ENCODE measurements at places on chromosomes 2 and 18.

DNA sequence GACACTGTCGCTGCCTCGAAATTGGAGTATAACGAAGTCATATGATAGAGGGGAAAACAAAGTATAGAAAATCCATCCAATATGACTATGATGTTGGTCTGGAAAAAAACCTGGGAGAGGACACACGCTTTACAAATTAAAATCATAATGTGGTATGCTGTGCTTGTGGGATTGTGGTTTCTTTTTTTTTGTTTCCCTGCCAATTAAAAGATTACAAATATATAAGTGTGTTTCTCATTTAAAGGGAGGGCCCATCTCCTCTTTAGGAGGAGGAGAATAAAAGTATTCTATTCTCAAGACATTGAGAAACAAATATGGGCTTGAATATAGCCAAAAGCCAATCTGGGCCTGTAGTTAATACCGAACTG is 86.6 kb downstream of the EPHA4 start:
- DNase-seq = no peak

DNA sequence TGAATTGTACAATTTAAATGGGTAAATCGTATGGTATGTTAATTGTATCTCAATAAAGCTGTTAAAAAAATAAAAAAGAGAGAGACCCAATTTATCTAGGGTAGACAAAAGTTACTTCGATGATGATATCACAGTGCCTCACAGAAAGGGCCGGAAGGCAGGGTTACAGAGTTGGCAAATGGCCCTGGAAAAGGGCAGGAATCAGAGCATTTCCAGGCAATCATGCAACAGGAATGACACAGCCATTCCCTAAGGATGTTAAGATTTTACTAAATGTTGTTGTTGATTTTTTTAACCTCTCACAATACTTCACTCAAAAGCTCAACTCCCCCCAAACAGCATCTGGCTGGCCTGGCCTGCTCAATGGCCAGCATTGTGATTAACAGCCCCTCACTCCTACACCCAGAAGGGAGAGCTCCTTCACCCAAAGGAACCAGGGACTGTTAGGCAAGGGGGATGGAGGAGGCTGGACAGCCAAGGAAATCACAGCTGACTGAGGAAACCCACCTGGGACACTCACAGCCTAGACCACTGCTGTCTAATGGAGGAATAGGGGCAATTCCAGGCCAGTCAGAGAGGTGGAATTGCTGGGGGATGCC is 7.7 kb upstream of the SP100 start:
- no peak for DNase-seq

DNA sequence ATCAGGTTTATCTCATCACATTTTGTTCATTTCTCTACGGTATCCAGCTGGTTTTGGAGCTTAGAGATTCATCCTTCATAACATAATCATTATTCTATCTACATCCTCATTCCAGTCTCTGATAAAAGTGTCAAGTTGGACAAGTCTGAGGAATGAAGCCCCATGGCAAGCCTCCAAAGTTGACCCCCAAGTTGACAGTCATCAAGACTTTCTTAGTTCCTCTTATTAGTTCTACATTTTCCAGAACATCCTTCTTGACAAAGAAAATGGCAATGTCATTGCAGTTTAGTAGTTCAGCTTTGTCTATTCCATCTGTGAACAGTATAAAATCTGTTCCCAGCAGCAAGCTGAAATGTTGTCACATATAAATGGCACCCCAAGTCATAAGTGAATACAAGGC is 4.5 kb upstream of the TMSB10 start:
- no peak for DNase-seq

DNA sequence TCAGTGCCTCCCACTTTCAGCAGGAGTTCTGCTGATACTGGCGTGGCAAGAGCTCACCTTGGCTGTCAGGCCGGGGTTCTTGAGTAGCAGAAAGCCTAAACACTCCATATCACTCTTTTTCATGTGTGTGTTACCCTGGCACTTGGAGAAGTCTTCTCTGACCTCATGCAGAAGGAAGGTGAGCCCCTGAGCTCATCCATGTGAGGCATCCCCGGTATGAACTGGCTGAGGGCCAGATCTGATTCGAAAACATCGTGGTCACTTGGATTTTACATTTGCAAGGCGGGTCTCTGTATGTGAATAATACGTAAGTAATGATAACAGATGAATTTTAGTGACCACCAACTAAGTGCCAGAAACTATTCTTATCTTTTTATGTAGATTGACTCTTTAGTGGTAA is 93.6 kb downstream of the RAPGEF4 start:
- DNase-seq = no peak

- DNase-seq = no peak
These were observed 14.7 kb upstream of the METAP1D start for GRCh38 chr2:171985076-171985475.

GRCh38 chr2:203934041-203934492 is 2.5 kb upstream of the ICOS start:
- no peak for DNase-seq

- DNase-seq = peak; percentile 67
These were observed 12.8 kb downstream of the ASIC4 start for GRCh38 chr2:219527076-219527394.

GRCh38 chr2:85168942-85169341 is 35.8 kb downstream of the TCF7L1 start:
- no peak for DNase-seq

GRCh38 chr2:8422450-8422800 is 259.4 kb upstream of the ID2 start:
- no peak for DNase-seq

GRCh38 chr2:37318401-37318800 is 6.2 kb downstream of the PRKD3 start:
- DNase-seq = no peak

GRCh38 chr18:50401888-50402287 is 27.0 kb downstream of the SKA1 start:
- DNase-seq = no peak

- DNase-seq = no peak
These were observed 7.3 kb upstream of the EN1 start for GRCh38 chr2:118854507-118855345.

GRCh38 chr2:182368446-182368845 is 58.4 kb downstream of the PDE1A start:
- DNase-seq = no peak

DNA sequence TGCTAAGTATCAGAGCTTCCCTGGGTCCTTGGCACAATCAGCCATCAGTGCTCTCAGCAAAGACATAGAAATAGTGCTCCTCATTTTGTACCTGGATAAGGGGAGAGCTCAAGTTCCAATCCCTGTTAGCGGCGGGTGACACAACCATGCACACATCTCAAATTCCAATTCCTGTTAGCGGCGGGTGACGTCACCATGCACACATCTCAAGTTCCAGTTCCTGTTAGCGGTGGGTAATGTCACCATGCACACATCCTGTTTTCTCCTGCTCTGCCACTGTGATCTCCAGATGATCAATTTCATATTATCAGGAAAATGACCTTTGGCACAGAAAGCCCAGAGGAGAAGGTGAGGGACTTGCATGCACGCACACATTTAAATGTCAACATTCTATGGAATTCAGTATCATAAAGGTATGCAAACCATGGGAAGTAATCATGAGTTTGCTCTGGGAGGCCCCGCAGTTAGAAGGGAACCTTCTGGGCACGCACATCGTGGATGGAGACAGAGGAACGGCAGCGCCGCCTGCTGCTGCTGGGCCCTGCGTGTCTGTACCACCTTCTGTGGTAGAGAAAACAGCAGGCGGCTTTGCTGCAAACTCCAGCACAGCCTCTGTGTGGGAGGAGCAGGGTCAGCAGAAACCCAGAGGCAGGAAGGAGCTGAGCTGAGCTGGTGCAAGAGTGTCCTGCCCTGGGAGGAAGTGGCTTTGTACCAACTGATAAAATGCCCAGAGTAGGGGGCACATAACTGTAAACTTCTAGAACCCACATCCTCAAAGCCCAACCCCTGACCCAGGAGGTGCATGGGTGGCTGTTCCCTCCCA is 77.8 kb downstream of the MBP start:
- DNase-seq = peak; percentile 88

- DNase-seq = peak; percentile 19
These were observed 616 bp upstream of the SP5 start for GRCh38 chr2:170714381-170715061.

- DNase-seq = no peak
These were observed 502.8 kb upstream of the LRRTM4 start for GRCh38 chr2:78024996-78025395.

GRCh38 chr18:77130229-77131099 is 2.1 kb downstream of the MBP start:
- DNase-seq = no peak

GRCh38 chr2:169141713-169142352 is 72.5 kb downstream of the DHRS9 start:
- peak; percentile 54 for DNase-seq

DNA sequence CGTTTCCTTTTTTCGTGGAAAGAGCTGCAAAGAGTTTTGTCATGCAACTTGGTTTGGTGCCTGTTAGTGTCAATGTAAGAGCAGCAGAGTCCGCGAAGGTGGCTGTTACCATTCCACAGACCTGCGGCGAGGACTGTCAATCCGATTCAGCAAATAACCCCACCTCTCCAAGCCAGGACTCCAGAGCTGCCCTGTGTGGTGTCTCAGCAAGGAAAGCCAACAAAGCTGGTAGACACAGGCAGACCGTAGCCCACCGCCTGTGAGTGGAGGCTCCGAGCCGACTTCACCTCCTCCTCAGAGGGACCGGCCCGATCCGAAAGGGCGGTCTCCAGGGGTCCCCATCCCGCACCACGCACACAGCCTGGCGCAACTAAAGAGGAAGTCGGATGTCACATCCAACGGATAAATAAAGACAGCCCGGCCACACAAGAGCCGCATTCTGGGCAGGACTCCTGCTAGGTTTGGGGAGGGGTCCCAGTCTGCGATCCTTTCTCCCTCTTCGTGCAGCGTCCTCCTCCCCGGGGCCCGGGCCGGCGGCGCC is 819 bp downstream of the ANKRD44 start:
- peak; percentile 10 for DNase-seq

- DNase-seq = no peak
These were observed 816.8 kb downstream of the TRIB2 start for GRCh38 chr2:13533524-13533922.

DNA sequence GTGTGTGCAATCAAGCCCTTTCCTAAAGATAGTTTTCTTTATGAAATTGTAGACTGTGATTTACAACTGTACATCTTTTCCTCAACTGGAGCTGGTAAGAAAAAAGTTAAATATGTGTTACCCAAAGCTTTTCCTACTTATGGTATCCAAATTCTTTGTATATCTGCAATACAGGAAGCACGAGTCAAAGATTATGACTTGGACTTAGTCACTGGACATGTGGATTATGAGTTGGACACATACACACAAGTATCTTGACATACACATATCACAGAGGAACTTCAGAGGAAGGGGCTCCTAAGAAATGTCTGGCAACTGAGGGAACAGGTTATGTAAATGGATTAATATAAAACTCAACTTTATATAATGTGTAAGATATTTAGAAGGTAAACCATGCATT is 35.2 kb downstream of the PRELID3A start:
- DNase-seq = no peak

- DNase-seq = no peak
These were observed 58.2 kb upstream of the HDAC4 start for GRCh38 chr2:239459056-239459455.

DNA sequence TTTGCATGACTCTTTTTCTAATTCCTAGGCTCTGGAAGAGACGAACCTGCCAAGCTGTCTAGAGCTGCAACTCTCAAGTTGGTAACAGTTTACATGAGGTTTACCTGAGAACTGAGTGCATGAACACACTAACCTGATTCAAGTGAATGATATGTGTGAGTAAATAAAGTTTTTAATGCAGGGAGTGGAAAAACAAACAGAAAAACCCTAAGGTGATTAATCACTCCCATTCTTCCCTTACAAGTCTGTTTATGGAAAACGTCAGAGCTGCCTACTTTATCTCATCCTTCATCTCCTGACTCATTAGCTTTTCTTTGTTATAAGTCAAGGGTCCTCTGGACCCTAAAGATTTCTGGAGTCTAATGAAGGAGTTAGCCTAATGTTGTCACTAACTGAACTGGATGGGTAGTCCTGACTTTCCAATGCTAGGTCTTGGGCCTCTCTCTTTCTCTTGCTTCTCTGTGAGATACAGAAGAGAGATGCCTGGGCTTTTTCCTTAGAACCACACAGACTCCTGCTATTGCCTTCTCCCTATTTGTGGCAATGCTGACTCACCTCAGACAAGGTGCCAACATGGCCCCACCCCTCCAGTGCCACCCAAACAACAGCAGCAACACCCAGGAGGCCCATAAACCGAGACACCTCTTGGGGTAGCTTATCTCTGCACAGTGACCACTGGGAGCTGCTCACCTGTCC is 952.4 kb downstream of the EPHA4 start:
- DNase-seq = no peak

GRCh38 chr2:73156539-73157124 is 43.9 kb upstream of the RAB11FIP5 start:
- peak; percentile 83 for DNase-seq

DNA sequence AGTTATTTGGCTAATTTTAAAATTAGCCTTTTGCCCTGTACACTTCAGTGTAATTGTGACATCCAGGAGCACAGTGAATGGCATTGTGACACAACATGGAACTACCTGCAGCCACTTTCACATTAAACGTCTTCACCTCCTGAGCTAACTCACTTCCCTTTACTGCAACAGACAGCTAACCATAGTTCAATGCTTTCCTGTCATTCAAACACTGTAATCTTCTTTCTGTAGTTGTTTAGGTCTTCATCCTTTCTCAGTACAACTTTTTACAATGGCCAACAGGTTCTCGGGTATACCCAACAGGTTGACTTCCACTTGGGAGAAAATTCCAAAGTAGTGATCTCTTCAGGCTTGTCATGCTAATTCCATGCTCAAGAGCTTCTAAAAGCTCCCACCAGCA is 8.6 kb upstream of the AGPS start:
- DNase-seq = no peak

DNA sequence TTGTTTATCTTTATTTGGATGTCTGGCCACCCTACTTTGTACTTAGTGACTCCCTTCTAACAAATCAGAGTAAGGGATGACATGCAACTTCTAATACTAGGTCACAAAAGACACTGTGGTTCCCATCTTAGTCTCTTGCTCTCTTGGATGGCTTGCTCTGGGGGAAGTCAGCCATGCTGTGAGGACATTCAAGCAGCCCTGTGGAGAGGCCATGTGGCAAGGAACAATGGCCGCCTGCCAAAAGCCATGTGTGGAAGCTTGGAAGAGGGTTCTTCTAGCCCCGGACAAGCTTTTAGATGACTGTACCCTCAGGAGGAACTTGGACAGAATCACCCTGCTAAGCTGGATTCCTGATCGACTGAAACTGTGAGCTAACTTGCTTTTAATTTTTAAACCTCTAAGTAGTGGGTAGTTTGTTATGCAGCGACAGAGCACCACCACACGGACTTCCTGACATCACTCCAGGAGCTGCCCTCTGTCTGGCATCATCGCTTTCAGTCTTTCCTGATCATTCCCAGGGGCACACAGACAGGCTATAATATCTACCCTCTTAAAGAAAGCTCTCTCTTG is 116.8 kb upstream of the ODC1 start:
- no peak for DNase-seq
